ENCODE measurements at places on chromosomes 3 and 15. TPM values are rescaled to one million over a fixed set of nuclear protein-coding genes. Genes with fewer than 3 reads are reported as not detected.

Gene CPLX3
- polyA plus RNA-seq, result 0.08 TPM

- no peak for DNase-seq
Observed at GRCh38 chr3:141280690-141281089, 49.1 kb downstream of the PXYLP1 start.

Gene TIMP4
- 1.1 TPM for polyA plus RNA-seq

GRCh38 chr3:168249550-168250414, 154.1 kb upstream of the GOLIM4 start:
- DNase-seq, result peak; percentile 81

DNA sequence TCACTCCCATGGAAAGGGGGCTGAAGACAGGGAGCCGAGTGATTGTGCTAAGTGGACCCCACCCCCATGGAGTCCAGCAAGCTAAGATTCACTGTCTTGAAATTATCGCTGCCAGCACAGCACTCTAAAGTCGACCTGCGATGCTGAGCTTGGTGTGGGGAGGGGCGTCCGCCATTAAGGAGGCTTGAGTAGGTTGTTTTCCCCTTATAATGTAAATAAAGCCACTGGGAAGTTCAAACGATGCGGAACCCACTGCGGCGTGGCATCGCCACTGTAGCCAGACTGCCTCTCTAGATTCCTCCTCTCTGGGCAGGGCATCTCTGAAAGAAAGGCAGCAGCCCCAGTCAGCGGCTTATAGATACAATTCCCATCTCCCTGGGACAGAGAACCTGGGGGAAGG, 10.9 kb upstream of the SRGAP3 start:
- no peak for DNase-seq

Measured in renal pelvis (tissue), 12 donors.